Epithelial cell of esophagus (primary cell): ENCODE measurements at places on chromosomes 4 and X.
A peak's percentile ranks its signal among the peaks of the same experiment; 100 is the strongest.

GRCh38 chrX:110188701-110189558, 129.0 kb downstream of the AMMECR1 start:
- no peak for DNase-seq

GRCh38 chr4:140331876-140332275, 41.6 kb upstream of the SCOC start:
- DNase-seq: no peak

DNA sequence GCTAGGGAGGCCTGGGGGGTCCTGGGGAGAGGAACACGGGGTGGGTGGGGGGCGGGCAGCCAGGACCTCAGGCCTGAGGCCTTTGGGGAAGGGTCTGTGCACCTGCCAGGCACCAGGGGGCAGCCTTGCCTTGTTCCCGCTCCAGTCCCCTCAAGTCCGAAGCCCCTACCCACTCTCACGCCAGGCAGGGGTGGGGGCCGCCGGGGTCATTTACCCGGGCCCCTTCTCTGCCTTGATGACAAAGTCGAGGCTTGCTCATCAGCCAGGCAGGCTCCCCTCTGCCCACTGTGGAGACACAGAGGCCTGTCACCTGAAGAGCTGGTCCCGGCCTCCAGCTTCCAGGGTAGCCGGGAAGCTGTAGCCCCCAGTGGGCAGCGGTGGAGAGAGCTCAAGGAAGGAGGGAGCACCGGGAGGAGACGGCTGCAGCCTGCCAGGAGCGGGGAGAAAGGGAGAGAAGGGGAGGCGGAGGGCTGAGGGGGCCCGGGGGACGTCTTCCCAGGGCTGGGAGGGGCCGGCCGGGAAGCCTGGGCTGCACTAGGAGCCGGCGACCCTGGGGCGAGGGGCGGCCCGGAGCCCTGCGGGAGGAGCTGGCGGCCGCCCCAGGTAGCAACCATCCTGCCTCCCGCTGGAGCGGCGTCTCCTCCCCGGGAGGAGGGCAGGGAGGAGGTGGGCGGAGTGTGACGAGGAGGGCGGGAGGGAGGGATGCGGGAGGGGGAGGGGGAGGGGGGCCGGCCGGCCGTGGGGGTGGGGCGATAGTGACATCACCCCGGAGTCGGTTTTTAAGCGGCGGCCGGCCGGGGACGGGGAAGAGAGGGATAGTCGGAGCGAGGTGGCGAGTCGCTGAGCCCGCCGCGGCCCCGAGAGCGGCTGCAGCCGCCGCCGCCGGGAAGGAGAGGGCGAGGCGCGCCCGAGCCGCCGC, at the start of gene SLC6A8:
Gene SLC6A8, plus strand, starts transcription at position 806 of the 919 bp plus-strand sequence. CDS start 649 bp downstream, outside the sequence.
- peak; percentile 72 for DNase-seq

GRCh38 chr4:106914223-106914622, 121.9 kb downstream of the DKK2 start:
- DNase-seq: peak; percentile 3

GRCh38 chrX:11890836-11891514, 132.9 kb downstream of the MSL3 start:
- DNase-seq: no peak

GRCh38 chr4:185969657-185970056, 99.3 kb upstream of the TLR3 start:
- no peak for DNase-seq

DNA sequence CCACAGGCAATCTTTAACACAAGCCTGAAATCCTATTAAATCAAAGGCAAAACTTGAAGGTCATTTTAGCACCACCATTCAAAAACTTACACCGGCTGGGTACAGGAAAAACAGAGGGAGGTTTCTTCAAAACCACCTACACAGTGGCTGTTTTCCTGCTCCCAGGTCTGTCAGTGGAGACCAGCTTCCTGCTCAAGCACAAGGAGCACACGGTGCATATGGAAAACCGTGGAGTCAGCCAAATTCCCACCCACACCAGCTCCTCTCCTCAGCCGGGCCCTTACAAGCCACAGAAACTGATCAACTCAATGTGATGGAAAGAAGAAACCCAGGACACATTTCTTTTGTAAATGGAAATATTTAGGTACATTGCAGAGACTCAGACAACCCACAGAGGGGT, 14.3 kb upstream of the FAM241A start:
- DNase-seq: peak; percentile 21

- no peak for DNase-seq
Observed at GRCh38 chr4:152206185-152206584, 329.7 kb downstream of the FBXW7 start.

- DNase-seq: no peak
Observed at GRCh38 chr4:80422727-80423404, 87.3 kb downstream of the CFAP299 start.

DNA sequence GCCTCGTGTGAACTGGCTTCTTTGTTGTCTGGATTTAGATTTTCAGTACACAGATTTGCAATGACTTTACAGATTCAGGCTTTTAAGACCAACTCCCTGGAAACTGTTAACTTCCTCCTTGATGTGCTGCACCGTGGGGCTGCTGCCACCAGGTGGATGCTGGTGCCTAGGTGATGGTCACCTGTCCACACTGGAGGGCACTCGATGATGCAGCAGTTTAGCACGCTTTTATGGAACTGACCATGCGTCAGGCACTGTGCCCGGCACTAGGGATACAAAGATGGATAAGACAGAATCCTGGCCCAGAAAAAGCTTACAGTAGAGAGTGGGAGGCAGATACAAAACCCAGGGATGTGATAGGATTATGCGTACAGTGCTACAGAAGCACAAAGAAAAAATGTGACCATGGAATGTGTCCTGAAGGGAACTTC, 180.7 kb downstream of the CEP135 start:
- DNase-seq: peak; percentile 30

DNA sequence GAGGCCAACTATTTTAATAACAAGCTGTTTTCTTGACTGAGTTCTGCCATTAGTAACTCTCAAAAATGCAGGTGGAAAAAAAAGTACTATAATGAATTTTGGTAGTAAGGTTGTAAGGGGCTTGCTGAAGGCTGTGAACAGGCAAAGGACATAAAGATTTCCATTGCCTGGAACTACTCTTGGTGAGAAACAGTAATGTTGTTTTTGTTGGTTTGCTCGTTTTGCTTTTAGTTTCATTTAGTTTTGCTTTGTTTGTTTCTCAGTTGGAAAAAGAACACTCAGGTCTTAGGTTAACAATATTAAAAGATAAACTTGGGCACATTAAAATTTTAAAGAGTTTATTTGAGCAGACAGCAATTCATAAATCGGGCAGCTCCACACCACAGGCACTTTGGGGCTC, 824.5 kb upstream of the HTR2C start:
- no peak for DNase-seq

- peak; percentile 97 for DNase-seq
Observed at GRCh38 chr4:10096201-10096977, 20.2 kb downstream of the WDR1 start.

GRCh38 chrX:123513585-123514278, 219.1 kb downstream of the THOC2 start:
- no peak for DNase-seq

- DNase-seq: no peak
Observed at GRCh38 chrX:134364711-134365110, 95.3 kb upstream of the HPRT1 start.

GRCh38 chr4:53505947-53506346, 85.3 kb downstream of the LNX1 start:
- peak; percentile 32 for DNase-seq

- DNase-seq: no peak
Observed at GRCh38 chr4:94458682-94459081, 6.9 kb downstream of the PDLIM5 start.

DNA sequence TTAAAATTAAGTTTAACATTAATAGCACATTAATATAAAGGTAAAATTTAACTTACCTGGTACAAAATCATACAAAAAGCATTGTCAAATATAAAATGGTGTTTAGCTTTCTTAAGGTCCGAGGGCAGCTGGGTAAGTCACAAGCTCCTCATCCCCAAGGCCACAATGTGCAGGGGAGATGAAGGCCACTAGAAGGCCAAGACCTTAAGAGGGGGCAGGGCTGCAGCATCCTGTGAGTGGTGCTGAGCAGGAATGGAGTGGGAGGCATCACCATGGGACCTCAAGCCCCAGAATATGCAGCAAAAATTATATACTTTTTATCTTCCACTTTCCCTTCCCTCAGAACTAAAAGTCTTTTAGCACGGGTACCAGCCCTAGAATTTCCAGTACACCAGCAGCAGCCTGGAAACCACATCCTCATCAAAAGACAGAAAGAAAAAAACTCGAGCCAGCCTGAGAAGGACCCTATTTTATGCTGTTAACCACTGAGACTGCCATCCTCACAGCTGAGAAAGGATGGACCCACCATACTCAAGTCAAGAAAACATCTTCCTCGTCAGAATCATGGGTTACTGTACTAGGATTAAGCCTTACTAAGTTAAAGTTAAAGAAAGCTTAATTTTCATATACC, 13.0 kb upstream of the RHOXF2 start:
- no peak for DNase-seq

DNA sequence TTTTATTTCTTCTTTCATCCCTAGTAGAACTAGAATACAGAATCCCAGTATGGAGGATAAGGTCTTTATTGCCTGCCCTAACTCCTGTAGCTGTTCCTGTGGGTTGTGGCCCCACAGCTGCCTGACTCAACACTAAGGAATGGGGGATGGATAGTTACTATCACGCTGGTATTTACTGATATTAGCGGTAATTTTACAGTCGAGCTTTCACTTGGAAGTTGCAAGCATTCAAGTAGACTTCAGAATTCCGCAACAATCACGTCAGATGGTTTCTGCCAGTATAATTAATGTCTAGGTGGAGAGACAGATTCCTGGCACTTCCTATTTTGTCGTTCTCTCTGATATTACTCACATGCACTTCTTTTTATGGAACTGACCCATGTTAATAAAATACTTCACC, 489.8 kb downstream of the PABPC4L start:
- DNase-seq: no peak

DNA sequence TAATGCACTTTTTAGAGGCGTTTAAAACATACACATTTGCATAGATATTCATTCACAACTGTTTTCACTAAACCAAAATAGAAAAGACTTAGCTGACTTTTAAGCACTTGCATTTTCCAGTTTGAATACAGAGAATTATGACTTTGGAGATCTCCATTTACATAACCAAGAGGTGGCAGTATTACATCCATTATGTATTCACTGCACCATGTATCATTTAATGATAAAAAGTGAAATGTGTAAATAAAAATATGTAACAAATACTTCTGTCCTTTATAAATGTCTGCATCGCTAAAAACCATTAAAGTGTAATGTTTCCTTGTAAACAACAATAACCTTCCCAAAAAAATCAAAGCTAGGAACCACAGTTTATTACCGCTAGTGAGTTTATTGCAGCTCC, 413.2 kb downstream of the FGF13 start:
- DNase-seq: no peak

GRCh38 chr4:15914291-15914690, 24.2 kb downstream of the FGFBP1 start:
- peak; percentile 91 for DNase-seq

DNA sequence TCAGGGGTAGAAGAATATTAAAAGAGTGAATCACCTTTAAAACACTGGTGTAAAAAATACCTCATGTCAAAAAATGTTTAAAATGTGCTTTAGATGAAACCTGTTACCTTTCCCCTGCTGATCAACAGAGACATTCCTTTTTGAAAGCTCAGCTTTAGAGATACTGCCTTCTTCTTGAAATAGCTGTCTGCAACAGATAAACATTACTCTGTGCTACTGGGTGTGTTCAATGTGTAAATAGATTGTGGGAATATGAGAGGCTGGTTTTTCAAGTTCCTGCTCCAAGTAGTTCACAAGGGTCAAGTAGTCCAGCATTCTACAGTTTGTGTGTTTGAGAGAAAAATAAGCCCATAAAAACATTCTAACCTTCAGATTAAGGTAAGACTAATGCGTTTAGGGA, at the start of gene SYTL5:
Gene SYTL5, plus strand, starts transcription at position 263 of the 400 bp plus-strand sequence. CDS start 27,337 bp downstream, outside the sequence.
- DNase-seq: peak; percentile 65

DNA sequence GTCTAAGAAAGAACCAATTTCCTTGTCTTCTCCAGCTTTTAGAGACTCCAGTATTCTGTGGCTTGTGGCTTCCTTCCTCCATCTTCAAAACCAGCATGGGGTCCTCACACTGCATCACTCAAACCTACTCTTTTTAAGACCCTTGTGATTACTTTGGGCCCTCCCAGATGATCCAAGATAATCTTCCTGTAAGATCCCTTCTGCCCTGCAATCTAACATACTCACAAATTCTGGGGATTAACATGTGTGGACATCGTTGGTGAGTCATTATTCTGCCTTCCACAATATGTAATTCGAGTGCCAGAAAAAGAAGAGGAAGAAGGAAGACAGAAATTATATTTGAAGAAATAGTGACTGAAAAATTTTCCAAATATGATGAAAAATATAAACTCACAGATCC, 47.9 kb downstream of the BEND4 start:
- DNase-seq: peak; percentile 75

DNA sequence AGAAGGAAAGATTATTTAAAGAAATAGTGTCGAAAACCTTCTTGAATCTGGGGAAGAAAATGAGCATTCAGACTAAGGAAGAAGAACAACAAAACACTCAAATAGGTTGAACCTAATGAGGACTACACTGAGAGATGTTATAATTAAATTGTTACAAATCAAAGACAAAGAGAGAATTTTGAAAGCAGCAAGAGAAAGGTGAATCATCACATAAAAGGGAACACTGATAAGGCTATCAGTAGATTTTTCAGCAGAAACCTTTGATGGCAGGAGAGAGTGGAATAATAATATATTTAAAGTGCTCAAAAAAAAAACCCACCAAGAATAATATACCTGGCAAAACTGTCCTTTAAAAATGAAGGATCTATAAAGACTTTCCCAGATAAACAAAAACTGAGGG, 114.9 kb downstream of the AREG start:
- no peak for DNase-seq

DNA sequence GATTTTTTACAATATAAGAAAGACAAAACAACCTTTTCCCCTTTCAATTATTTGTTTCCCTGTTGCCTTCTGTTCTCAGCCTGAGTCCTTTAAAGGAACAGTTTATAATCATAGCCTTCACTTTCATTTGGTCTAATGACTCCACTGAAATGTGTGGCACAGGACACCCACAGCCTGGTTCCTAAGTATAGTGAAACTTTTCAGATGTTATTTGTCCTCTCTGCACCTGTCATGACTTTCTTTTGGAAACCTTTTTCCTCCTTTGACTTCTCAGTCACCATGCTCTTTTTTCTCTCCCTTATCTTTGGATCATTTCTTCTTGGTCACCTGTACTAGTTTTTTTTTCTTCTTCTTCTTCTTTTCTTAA, 237.8 kb upstream of the ANXA3 start:
- no peak for DNase-seq

- peak; percentile 88 for DNase-seq
Observed at GRCh38 chrX:134512566-134512965, 52.6 kb downstream of the HPRT1 start.

GRCh38 chrX:11336201-11336600, 43.0 kb downstream of the AMELX start:
- DNase-seq: no peak

DNA sequence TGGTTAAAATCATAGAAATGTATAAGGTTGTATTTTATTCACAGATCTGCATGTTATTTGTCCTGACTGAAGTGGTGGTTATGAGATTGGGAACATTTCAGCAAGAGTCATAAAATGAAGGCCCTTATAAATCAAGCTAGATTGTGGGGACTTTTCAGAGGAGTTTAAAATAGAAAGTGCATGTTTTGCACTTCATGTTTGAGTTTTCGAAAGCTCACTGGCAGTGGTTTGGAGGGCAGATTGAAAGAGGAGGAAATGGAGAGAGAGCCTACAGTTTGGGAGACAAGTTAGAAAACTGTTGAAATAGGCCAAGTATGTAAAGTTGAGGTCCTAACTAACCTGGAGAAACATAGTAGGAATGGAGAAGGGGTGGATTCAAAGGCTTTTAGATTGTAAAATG, 124.9 kb downstream of the KDM6A start:
- no peak for DNase-seq
